ENCODE measurements at places on chromosomes 1 and 21. TPM values are rescaled to one million over a fixed set of nuclear protein-coding genes. Genes with fewer than 3 reads are reported as not detected.
A peak's percentile ranks its signal among the peaks of the same experiment; 100 is the strongest.

DNA sequence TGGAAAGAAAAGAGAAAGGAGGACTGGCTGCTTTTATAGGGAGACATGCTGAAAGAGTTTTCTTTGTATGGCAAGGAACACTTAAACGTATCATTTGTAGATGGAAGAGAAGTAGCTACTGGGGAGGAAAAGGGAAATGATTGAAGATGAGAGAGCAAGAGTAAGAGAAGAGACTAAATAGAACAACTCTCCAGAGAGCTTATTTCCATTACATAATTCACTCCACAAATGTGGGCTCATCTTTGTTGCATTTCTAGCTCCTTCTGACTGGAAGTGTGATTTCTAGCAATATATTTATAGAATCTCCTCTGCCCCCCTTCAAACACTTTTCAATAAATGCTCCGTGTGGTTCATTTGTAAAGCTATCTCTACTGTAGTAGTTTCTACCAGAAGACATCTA is 71.0 kb downstream of the ST6GALNAC5 start:
- DNase-seq = no peak

Gene OPTC
- total RNA-seq = not detected

GRCh38 chr1:28374297-28374696 is 4.8 kb downstream of the PHACTR4 start:
- DNase-seq = no peak

Gene KMO
- total RNA-seq = 10.7 TPM

Gene TAS1R3
- 0.37 TPM for total RNA-seq

DNA sequence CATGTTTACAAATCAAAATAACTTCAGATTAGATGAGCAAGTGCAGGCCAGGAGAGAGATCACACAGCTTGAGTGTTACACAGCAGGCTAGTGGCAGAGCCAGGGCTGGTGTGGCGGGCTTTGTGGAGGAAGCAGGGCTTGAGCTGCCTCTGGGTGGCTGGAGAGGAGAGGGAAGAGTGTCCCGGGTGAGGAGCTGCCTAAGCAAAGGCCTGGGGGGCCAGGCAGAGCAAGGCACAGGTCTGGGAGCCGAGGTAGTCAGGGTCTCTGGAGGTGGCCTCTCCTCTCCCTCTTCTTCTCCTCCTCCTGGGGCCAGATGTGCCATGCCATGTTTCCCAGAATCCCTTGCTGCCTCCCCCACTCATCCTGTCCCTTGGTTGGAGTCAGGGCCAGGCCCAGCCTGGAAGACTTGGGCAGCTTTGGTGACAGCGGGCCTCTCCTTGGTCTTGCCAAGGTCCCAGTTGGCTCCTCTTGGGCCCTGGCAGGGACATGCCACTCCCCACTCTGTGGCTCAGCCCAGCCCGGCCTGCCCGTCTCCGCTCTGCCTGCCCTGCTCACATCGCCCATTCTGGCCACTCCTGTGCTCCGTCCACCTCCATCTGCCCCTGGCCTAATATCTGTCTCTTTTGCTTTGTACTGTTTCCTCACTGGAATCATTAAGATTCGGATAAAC is 70.3 kb downstream of the PTPRU start:
- DNase-seq = peak; percentile 73

DNA sequence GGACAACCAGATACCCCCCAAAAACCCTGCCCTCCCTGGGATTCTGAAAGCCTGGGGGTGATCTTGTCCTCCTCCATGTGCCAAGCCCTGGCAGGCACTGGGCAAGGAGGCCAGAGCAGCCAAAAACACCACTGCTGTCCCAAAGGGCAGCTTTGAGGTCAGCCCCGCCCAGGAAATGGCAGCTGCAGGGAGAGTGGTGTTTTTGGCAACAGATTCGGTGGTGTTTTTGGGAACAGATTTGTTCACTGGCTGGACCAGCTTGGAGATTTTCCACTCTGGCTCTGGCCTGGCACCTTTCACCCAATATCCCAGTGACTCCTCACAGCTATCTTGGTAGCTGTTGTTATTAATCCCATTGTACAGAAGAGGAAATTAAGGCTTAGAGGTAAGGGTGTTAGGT is 34.7 kb downstream of the LRP8 start:
- no peak for DNase-seq

DNA sequence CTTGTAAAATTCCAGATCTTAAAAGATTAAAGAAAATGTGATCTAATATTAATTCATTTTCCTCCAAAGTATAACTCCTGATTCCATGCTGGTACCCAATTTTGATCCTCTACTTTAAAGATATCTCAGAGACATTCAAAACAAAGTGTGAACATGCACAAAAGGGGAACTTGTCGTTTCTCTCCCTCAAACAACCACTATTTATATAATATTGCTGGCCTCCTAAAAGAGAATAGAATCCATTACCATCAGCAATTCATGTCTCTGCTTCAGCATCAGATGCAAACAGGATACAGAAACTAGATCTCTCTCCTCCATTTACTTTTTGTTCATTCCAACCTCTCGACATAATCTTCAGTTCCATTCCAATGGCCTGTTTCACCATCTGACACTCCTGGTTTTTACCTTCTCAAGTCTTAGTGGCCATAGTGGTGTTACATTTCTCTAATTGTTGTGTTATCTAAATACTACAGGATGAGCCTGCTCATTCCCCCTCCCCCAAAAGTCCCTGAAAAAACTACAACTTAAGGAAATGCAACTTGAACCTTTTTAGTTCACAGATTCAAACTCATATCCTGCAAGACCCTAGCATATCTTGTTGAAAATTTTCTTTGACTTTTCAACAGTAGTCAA is 4.1 kb downstream of the NRIP1 start:
- no peak for DNase-seq

DNA sequence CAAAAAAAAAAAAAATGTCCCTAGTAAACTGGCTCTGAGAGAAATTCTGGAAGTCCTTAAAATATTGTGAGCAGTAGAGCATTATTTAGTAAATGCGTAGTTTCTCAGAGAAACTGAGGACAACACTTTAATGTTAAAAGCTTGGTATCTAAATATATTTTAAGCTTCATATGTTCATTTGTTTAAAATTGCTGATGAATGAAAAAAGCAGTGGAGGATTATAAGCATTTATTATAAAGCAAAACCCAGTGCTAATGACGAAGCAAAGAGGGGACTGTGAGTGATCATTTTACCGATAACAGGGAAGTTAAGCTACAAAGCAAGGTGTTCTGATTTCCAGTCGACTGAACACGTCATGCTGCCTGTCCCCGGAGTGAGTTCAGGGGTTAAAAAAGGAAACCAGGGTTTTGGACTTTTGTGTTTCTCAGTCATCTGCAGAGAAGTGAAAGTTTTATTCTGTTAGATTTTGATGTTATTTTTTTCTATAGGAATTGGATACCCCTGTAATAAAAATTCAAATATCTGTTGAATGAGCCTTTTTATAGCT is 64.5 kb upstream of the SCCPDH start:
- no peak for DNase-seq

DNA sequence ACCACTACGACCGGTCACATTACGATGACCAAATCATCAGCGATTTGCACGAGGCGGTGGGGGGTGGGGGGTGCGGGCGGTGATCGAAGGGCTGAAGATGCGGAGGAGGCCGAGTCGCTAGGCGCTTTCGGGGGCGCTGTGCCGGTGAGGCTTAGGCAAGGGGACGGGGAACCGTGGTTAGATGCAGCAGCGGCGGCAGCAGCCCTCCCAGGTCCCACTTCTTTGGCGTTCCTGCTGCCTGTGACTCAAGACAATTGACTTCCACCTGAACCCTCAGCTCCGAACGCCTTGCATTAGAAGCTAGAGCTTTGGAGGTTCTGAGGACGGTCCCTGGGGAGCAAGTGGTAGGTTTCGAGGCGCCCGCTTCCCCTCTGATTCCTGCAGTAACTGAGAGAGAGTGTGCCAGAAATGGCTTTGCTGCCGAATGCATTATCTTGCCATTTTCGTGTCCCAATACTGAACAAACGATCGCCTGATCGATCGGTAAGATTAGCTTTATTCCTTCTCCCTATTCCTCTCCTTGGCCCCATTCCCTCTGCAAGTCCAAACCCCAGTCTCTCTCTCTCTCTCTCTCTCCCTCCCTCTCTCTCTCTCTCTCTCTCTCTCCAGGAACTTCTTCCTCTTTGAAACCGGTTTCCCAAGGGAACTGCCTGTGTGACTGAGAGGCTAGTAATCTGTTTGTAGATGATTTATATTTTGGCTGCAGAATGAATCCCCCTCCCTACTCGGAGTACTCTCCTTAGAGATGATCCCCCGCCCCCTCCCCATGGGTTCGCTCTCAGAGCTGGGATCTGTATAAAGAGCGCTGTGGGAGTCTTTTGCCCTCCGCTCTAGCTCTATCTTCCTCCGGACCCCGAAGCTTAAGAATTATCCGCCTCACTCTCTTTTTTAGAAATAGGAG is 735 bp upstream of the BRINP3 start:
- DNase-seq = no peak

DNA sequence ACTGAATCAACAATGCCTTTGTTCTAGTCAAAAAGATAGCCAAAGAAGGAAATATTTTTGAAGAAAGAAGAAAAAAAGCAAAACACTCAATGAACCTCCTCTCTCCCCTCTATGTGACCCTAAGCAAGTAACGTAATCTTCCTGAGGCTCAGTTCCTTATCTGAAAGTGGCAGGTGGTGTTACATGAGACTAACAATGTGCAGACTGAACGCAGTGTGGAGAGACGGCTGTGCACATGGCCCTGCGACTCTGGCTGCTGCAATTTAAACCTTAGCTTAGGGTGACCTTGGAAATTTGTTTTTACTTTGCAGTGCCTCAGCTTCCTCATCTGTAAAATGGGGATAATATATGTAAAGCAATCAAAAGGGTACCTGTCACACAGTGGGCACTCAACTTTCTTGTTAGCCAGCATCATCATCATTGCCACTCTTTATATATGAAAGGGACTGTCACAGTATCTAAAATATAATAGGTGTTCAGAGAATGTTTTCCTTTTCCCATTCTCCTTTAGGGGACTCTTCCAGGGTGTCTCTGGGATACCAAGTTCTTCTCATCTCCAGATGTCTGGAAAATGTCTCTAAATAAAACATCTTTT is 100.1 kb upstream of the JUN start:
- DNase-seq = no peak
